ENCODE measurements at places on chromosomes 5 and 9. TPM values are rescaled to one million over a fixed set of nuclear protein-coding genes. Genes with fewer than 3 reads are reported as not detected.

DNA sequence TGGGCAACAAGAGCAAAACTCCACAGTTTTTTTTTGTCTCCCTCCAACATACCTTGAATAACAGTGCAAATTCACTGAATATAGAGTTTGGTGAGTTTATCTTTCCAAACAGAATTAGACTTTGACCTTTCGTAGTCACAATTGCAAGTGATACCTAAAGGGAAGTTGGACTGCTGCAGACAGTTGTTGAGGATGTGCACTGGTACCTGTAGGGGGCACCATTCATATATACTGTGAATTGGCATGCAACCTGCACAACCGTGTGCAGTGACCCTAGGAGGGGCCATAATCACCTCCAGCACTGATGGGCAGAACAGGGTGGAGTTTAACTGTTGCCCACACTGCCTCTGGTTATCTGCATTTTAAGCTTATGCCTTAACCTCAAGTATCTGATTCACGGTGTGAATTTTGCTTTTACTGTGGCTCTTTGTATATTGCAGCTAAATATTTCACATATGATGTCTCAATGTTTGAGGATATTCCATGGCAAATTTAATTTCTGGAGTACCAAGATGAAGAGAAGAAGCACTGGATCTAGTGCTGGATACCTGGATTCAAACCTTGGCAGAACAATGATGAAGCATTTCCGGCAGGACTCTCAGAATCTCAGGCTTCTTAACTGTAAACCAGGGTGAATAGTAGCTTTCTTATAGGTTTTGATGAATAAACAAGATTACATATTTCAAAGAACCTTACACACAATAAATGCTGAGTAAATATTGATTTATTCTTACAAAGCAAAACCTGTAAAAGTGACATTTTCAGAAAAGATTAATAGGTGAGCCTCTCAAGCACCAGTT, 144.3 kb downstream of the ACTBL2 start:
- no peak for DNase-seq

DNA sequence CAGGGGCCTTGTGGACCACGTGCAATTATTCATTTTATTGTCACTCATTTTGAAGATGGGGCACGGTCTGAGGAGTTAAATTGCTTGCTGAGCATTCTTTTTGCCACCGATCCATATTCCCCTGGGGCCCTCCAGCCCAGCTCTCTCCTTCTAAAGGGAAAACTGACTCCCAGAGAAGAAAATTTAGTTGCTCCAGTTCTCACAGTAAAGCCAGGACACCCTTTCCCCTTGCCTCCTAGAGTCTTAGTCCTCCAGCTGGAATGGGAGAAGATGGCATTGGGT, 1.0 kb upstream of the PANK3 start:
- DNase-seq: no peak

SPATA31E1 gene
- not detected for total RNA-seq

- DNase-seq: no peak
Observed at GRCh38 chr9:32468740-32469139, 57.3 kb downstream of the RIGI start.

SLC1A1 gene
- total RNA-seq: 5.5 TPM

- DNase-seq: no peak
Observed at GRCh38 chr5:55773057-55773456, 35.2 kb downstream of the DDX4 start.

DNA sequence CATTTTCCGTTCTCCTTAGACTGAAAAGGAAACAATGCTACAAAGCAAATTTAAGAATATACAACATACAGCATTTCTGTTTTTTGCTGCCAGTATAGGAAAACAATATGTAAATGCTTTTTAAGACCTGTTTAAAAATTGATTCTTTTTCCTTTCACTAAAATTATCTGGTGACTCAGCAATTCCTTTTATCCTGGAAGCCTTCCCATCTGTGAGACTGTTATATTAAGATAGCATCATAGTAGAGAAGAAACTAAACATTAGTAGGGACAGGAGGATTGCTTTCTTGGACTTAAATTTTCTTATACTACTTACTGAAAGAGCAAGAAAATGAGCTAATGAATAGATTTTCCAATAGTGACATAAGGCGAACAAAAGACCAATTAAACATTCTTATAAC, 30.0 kb upstream of the GPR21 start:
- DNase-seq: no peak

- no peak for DNase-seq
Observed at GRCh38 chr5:89850513-89850865, 559.1 kb downstream of the CETN3 start.

ARL14EPL gene
- not detected for total RNA-seq
